ENCODE measurements at places on chromosomes 13 and 19.

GRCh38 chr13:40639221-40639681 lies 27.2 kb downstream of the FOXO1 start:
- DNase-seq, result peak; percentile 32

DNA sequence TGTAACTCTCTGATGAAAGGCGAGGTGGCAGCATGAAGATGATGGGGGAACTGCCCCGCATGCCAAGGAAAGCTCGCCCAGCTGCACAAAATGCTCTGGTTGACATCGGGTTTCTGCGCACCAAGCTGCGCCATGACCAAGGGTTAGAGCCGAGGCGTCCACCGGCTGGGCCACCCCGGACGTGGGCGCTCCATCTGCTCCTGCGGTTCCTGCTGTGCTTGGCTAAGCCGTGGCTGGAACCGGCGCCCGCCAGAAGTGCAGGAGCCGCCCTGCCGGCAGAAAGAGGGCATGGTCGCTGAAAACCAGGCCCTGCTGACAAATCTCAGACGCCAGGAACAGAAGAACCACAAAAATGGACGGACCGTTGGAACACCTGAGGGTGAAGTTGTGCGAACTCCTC lies 57.9 kb downstream of the ZNF100 start:
- no peak for DNase-seq

DNA sequence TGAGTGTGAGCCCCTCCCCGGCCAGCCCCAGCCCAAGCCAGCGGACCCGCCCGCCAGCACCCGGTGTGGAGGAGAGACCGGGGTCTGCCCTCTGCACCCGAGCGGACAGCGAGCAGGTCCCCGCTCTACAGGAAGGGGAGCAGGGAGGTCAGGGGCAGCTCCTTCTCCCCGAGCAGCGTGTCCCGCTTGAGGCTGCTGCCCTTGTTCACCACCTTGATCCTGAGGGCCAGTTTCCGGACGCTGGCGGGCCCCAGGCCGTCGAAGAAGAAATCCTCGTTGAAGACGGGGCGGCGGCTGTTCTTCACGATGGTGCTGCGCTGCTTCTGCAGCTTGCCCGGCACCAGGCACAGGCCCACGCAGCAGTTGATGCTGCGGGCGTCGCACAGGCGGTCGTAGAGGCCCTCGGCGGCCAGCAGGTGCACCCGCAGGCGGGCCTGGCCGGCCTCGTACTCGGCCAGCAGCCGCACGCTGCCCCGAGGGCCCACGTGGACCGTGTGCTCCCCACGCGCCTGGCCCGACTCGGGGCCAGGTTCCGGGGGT lies 1.9 kb downstream of the C2CD4C start:
- no peak for DNase-seq

DNA sequence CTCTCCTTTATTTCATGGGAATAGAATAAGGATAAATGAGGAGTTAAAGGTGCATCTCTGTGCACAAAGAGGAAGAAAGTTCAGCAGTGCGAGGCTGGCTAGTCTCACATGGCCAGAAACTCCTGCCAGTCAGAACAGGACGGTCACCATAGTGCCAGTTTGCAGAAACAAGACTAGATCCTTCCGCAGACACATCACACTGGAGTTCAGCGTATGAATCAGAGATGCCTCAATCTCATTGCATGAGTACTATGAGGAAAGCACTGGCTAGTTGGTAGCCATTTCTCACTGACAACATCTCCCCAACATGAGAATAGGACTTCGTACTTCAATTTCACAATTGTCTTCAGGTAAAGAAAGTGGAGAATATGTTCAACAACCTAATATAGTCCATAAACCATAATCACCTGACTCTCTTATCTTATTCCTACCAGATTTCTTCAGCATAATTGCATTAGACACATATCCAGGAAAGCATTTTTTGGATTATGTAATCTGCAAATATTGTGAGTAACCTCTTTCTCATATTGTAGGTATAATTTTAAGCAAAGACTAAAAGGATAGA lies 34.9 kb downstream of the RXFP2 start:
- no peak for DNase-seq

DNA sequence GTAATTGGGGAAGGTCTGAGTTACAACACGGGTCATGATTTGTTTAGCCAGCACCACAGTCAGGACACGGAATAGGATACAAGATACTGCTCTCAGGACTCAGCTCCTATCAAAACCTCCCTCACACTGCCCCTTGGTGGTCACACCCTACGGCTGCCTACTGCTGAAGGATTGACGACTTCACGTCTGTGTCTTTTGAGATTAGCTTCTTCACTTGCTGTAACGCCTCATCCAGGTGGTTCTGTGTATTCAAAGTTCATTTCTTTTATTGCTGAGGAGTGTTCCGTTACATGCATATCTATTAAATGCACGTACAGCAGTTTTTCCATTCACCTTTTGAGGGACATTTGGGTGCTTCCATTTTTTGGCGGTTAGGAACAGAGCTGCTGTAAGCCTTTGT lies 46.3 kb downstream of the URI1 start:
- DNase-seq, result peak; percentile 58

DNA sequence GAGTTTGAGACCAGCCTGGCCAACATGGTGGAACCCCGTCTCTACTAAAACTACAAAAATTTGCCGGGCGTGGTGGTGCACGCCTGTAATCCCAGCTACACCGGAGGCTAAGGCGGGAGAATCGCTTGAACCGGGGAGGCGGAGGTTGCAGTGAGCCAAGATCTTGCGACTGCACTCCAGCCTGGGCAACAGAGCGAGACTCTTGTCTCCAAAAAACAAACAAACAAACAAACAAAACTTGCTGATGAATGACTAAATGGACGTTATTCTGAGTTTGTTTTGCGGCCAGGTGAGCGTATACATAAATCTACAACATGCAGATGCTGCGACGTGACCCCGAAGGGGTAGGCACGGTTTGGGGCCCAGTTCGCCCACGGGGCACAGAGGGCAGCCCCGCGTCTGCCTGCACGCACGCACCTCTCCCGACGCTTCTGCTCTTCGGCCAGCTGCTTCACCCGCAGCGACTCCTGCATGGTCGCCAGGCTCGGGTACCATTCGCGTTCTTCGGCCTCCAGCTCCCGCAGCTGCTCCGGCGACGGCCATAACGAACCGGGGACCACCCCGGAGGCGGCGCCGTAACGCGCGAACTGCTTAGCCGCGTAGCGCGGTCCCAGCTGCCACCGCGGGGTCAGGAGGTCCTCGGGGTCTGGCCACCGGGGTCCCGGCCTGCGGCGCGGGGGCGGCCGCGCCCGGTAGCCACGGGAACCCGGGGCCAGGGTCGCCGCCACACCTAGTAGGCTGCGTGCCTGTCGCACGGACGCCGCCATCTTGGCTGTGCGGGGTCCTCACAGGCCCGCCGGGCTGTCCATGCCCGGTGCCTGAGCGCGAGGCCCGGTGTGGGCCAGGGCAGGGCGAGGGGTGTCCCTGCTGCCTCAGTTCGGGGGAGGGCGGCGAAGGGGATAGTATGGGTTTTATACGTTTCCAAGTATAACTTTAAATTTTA lies at the start of gene GADD45GIP1:
GADD45GIP1 (minus strand) TSS at position 778 of the 943 bp plus-strand sequence; CDS start at position 767, 11 bp downstream.
- peak; percentile 92 for DNase-seq

- DNase-seq, result no peak
Measured at GRCh38 chr13:110880627-110881026, 34.2 kb downstream of the ANKRD10 start.

DNA sequence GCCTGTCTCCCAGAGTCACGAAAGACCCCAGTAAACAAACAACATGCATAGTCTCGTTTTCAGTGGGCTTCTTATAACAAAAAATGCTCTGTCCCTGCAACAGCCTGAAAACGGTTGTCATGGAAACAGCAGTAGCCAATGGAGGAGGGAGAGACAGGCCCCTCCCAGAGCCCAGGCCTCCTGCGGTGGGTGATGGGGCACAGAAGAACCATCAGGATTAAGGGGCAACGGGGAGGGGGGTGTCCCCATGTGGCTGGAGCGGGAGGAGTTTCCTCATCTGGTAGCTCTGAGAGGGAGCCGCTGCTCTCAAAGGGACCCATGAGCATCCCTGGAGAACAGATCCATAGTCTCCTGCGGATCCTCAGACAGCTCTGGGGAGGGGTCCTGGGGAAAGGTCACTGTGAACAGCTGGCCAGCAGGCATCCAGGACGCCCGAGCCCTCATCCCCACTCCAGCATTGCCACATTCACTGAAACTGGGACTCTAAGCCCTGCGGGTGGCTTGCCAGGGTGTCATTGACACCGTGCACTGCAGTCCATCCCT lies 37.5 kb upstream of the PNMA8B start:
- no peak for DNase-seq

GRCh38 chr19:54104998-54105715 lies 2.5 kb downstream of the NDUFA3 start:
- DNase-seq, result no peak

GRCh38 chr19:7742575-7742974 lies 4.8 kb downstream of the CD209 start:
- DNase-seq, result no peak

DNA sequence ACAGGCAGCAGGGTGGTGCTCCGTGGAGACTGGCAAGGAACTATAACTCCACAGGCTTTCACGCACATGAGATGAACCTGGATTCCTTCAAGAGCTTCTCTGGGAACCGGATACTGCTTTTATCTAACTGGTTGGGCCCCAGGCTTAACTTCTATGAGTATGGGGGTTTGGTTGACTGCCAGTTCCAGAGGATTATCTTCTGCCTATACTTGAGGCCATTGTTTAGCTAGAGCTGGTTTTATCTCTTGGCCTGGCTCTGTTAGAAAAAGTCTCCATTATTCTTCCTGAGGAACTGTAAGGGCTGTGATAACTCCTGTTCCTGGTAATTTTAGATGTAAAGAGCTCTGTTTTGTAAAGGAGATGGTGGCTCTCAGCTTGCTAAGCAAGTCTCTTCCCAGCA lies 40.9 kb downstream of the ZNF846 start:
- DNase-seq, result peak; percentile 13

DNA sequence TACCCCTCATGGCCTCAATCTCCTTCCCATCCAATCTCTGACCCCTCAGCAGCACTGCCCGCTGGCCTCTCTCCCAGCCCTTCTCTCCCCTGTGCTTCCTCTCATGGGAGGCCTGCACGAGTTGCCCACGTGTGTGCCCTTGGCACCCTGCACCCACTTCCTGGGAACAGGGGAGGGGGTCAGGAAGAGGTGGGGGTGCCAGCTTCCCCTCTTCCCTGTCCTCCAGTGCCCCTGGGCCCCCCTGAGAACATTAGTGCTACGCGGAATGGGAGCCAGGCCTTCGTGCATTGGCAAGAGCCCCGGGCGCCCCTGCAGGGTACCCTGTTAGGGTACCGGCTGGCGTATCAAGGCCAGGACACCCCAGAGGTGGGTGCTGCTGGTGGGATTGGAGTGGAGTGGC lies 19.2 kb downstream of the AXL start:
- no peak for DNase-seq

DNA sequence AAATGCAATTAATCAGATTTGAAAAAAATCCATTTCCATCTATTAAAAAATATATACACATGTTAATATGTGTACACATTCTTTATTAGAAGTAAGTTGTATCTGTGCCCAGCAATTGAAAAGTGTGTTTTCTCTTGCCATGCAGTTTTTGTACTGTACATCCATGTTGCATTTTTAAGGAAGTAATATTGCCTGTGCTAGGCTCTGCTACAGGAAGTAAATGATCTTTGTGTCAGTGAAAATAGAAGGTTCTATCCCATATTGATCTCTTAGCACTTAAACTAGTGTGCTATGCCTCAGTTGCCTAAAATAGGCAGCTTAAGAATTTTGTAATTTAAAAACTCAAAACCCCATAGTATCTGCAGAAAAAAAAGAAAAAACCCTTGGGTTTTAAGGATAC lies 122.5 kb downstream of the CDK8 start:
- DNase-seq, result no peak

DNA sequence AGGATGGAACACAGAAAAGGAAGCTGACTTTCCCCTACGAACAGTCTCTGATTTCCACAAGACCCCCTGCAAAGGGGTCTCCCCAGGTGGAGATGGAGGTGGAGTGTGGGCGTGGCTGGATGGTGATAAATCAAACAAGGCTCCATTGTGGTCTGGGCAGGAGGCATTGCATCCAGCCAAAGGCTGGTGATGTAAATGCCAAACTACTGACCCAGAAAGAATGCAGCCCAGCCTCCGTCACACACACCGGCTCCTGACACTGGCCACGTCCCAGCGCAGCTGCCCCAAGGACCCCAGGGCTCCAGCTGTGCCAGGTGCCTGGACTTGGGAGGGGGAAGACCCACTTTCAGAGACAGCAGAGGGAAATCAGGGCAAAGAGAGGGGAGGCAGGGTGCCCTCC lies 6.3 kb downstream of the SLC7A1 start:
- DNase-seq, result no peak
